OCI-M1 (cell line): ENCODE measurements at places on chromosomes 4 and X.

GRCh38 chr4:99640676-99641075, 17.0 kb downstream of the C4orf54 start:
- DNase-seq: no peak

GRCh38 chr4:7582313-7583097, 147.8 kb upstream of the PSAPL1 start:
- DNase-seq: no peak

DNA sequence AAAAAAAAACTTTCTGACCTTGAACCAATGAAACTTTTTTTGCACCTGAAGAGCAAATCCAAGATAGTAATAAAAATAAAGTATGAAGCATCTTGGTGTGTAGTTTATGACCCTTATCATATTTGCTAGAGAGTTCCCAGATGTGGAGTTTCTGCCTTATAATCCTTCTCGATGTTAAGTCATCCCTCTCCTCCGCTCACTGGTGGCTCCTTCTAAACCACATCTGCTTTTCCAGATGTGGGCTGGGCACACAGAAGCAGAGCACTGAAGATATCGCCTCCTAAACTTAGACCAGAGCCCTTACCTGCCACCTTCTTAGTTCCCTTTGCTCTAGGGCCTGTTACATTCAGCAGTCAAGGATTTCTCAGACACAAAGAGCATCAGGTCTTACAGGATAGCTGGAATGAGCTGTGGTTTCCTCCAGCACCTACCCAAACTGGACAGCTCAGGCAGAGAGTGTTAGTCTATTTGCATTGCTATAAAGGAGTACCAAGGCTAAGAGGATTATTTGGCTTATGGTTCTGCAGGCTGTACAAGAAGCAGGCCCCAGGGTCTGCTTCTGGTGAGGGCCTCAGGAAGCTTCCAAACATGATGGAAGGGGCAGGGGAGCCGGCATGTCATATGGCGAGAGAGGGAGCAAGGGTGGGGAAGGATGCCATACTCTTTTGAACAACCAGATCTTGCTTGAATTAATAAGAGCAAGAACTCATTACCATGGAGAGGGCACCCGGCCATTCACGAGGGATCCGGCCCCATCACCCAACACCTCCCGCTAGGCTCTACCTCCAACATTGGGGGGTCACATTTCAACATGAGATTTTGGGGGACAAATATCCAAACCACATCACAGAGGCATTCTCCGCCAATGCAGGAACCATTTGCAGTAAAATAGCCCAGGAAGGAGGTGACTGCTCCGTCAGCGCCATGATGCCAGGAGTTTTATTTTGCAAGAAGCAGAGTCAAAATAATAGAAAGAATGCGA, 75.6 kb upstream of the HELT start:
- DNase-seq: peak; percentile 82

- DNase-seq: no peak
Measured at GRCh38 chr4:24278693-24279092, 305.7 kb downstream of the DHX15 start.

GRCh38 chrX:64093761-64094160, 111.7 kb downstream of the AMER1 start:
- peak; percentile 26 for DNase-seq

DNA sequence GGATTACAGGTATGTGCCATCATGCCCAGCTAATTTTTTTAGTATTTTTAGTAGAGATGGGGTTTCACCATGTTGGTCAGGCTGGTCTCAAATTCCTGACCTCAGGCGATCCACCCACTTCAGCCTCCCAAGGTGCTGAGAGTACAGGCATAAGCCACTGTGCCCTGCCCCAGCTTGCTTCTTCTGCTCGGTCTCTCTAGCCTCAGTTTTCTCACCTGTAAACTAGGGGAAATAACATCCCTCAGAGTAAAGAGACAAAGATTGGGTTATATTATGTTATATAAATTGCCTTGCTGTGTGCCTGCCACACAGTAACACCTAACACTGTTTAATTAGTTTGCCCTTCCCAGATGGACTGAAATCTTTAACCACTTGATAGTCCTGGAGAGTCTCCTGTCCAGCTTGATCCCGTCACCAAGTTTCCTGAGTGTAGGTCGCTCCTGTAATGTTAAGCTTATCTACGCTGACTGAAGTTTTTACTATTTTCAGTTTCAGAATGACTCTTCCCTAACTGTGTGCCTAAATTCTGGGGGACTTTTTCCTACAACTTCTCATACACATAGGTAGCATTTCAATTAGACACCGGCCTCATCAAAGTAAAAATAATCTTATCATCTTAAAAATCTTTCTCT, 412.7 kb upstream of the TENM3 start:
- no peak for DNase-seq

GRCh38 chr4:139658185-139658584, 7.4 kb upstream of the MGST2 start:
- no peak for DNase-seq

- no peak for DNase-seq
Measured at GRCh38 chr4:171594293-171594692, 218.9 kb upstream of the GALNTL6 start.
